Stimulated activated CD4-positive, alpha-beta T cell treated with anti-CD3 and anti-CD28 coated beads, Interleukin-1b, Interleukin-23, amount 100 ng/mL, for 1 hour (primary cell): ENCODE measurements at places on chromosomes 1 and 21.

DNA sequence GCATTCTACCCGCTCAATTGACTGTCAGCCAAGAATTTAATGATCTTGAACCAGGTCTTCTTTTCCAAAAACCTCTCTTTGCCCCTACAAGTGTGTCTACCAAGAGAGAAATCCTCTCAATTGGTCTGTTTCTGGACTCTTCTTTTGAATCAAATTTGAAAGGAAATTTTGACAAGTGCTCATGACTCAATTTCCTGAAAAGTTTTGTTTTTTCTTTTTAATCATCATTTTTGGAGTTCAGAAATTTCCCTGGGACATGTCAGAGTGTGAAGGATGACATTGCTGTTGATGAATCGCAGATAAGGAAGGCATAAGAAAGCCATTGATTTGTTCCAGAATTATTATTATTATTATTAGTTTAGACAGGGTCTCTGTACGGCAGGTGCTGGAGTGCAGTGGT is 88.2 kb upstream of the AKT3 start:
- no peak for DNase-seq

DNA sequence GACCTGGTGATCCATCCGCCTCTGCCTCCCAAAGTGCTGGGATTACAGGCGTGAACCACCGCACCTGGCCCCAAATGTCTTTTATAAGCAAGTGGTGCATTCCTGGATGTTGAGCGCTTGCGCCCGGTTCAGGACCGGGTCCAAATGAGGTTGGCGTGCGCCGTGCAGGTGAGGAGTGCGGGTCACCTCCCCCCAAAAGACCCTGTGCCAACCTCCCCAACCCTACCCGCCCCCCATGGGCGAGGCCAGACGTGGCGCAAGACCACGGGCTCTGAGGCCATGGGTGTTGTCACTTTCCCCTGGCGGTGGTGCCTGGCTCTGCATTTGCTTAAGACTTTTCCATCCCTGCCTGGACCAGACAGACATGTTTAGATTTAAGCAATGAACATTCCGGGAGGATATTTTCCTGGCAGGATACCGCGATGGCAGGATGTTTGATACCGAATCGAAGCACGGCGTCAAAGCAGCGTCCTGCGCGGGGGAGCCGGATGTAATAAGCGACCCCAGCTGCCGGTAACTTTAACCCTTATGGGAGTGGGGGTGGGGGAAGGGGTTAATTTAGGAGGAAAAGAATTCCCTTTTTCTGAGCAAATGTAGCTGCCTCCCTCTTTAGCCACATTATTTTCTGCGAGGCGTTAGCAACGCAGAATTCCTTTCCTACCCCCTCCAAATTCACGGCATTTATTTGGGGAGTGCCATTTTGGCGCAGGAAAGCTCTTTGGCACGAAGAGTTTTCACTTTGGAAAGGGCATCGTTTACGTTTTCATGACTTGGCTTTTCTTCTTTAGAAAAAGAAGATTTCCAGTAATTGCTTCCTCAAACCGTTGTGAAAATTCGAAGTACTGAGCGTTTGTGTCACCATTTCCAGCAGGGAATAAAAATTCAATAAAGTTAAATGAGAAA is 27.8 kb upstream of the RNF187 start:
- no peak for DNase-seq

GRCh38 chr1:226754793-226755533 is 15.9 kb upstream of the ITPKB start:
- DNase-seq: no peak

- no peak for DNase-seq
These were observed 13.3 kb downstream of the KIF26B start for GRCh38 chr1:245168086-245168485.

GRCh38 chr21:18893406-18893805 is 489.8 kb upstream of the TMPRSS15 start:
- no peak for DNase-seq

DNA sequence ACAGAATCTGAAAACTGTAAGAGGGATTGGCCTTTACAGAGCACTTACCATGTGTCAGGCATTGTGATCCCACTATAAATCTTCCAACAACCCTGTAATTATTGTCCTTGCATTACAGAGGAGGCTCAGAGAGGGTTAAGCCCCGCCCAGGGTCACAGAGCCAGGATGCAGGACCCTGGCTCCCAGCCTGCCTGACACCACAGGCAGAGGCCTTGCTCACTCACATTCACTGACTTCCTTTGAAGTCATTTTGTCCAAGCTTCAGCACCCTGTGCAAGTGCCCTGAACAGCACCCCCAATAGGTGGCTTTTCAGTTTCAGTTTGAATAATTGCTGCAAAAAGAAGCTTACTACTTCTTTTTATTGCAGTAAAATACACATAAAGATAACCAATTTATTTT is 256.8 kb upstream of the NFIA start:
- no peak for DNase-seq

DNA sequence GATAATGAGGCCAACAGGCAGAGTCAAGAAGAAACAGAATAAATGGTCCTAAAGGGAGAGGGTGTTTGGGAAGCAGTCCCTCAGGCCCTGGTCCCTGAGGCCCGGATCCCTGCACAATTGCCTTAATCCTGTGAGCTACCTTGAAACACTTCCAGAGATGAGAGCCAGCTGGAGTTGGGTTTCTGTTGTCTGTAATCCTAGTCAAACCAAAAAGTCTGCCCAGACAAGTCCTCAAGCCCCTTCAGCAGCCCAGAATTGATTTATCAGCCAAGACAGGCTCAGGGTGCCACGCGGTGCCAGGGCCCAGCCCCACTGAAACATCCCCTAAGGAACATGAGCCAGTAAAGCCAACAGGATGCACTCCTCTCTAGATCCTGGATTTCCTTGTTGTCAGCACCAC is 16.4 kb upstream of the CLSTN1 start:
- DNase-seq: no peak

DNA sequence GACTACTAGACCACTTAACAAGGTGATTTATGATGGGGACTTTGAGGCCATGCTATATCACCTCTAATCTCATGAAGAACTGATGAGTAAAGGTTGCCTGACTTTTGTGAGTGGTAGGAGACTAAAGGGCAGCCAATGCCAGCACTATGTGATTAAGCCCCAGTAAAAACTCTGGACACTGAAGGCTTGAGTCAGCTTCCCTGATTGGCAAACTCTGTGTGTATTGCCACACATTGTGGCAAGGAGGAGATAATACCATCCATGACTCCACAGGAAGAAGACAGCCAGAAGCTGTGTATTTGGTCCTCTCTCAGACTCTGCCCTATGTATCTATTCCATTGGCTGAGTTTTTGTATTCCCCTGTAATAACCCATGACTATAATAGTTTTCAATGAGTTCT is 413.3 kb upstream of the ZRANB2 start:
- DNase-seq: no peak

DNA sequence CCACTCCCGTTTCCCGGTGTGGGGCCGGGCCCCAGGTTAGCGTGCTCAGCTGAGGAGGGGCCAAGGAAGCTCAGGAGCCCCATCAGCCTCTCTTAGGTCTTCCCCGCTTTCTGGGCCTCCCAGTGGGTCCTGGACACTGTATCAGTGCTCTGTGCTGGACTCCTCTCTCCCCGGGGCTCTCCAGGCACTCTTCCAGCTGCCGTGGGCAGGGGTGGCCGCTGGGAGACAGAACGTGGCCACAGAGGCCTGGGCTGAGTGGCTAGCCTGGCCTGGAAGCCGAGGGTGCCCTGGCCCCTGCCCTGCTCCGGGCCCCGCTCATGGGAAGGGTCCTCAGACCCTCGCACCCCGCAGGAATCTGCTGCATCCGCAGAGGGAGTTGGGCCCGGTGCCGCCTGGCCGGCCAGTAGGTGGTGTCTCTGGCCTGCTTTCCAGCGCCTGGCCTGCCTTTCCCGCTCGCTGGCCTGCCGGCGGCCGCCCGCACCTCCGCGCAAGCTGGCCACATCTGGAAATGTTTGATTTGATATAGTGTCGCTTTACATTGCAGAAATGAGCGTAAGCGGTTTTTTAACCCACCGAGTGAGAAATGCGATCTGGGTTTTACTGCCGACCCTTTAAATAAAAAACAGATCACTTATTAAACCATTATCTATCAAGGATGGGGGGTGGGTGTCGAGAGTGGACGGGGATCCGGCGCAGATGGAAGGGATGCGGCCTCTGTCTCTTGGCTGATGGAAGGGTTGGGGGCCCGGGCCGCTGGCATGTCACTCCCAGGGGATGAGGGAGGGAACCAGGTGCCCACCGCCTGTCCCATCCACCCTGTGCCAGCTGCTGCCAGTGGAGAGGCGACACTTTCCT is 74.4 kb upstream of the TTC34 start:
- no peak for DNase-seq

DNA sequence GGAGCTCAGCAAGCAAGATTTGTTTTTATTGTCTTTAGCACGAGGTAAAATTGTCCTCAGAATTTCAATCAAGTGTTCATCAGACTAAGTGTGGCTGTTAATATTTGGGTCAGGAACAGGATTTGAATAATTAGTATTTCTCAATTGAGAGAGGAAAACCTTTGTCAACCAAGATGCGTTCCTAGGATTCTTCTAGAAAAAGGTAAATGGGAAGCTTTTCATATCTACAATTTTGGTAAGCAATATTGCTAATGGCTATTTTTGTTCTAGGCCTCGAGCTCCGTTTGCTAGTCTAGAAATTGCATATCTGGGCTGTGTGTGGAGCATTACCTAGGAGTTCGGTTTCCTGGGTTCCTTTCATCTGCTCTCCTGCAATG is 4.1 kb upstream of the PIGV start:
- DNase-seq: no peak

DNA sequence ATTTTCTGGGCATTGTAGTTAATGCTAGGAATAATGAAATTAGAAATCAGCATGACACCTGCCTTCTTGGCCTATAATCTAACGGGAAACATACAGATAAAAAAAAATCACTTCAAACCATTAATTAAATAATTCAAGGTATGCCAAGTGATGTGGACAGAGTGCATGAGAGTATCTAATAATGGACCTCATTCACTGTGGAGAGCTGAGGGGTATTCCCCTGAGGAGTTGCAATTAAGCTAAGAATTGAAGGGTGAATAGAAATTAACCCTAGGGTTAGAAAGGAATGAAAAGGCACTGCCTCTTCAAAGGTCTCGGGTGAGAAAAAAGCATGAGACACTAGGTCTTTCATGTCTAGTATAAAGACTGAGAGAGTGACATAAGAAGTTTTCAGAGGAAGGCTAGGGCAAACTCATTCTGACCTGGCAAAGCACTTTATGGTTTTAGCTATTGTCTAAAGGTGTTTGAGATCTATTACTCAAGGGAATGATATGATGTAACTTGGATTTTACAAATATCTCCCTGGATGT is 466.1 kb downstream of the KCNT2 start:
- DNase-seq: no peak

GRCh38 chr1:209620487-209620884 is 31.7 kb downstream of the LAMB3 start:
- no peak for DNase-seq

DNA sequence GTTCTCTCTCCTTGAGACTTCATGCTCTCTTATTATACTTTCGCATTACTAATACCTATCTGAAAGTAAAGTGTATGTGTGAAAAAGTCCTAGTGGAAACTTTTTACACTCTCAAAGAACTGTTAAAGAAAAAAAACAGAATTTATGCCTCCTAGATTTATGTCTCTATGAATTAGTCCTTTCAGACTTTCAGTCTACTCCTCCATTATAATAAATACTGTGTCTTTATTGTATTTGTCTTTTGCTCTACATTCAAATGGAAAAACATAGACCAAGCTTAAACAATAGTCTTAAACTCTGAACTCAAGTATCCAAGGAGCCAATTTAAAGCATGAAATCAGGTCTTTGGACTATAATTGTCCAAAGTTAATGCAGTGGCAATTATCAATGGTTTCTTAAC is 1449.0 kb downstream of the PLA2G4A start:
- DNase-seq: no peak

DNA sequence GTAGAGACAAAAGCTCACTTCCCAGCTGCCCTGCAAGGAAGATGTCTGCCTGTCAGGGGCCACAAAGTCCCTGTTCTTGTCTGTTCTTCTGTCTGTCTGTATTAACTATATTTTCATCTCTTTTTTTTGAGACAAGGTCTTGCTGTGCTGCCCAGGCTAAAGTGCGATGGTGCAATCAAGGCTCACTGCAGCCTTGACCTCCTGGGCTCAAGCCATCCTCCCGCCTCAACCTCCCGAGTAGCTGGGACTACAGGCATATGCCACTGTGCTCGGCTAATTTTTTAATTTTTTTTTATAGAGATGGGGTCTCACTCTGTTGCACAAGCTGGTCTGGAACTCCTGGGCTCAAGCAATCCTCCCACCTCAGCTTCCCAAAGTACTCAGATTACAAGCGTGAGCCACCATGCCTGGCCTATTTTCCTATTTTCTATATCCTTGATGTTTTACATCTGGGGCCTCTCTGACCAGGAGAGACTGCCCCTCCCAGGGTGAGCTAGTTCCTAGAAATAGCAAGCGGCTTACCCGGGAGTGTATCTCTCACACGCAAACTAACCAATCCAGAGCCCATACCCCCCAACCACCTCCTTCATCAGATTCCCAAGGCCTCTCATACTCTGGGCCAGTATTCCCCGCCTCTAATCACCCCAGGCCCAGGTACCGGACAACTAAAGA is 5.4 kb upstream of the KLHDC7A start:
- DNase-seq: no peak

DNA sequence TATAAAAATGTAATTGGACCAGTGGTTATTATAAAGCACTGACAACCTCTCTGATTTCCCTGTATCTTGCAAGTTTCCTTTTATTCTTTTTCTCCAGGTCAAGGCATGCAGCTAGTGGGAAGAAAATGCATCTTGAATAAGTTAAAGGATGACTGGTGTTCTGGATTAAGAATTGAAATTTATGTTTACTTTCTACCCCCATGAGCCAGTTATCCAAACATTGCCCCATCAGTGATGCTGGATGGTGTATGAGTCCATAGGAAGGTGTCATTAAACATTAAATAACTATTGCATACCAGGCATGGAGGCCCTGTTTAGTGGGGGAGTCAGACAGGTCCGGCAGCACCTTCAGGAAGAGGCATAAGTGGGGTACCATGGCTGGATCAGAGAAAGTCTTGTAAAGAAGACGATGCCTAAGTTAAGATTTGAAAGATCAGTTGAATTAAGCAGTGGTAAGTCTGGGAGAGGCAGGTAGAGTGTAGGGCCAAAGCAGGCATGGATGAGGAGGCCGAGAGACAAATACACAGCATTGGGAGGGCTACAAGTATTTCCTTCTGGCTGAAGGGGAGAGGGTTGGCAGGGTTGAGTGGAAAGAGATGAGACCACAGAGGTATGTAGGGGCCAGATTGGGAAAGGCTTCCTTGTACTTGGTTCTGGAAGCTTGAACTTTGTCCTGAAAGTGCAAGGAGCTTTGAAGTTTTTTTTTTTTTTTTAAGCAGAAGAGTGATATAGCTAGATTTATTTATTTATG is 5.7 kb downstream of the SZRD1 start:
- DNase-seq: no peak
